ENCODE measurements at places on chromosomes 16 and 17.
A peak's percentile ranks its signal among the peaks of the same experiment; 100 is the strongest.

- no peak for DNase-seq
These were observed 7.6 kb upstream of the PPP1R1B start for GRCh38 chr17:39618956-39619785.

GRCh38 chr16:23175651-23176050, 6.9 kb upstream of the SCNN1G start:
- DNase-seq = no peak

- DNase-seq = no peak
These were observed 61.1 kb upstream of the CPHXL start for GRCh38 chr16:75787440-75787839.

DNA sequence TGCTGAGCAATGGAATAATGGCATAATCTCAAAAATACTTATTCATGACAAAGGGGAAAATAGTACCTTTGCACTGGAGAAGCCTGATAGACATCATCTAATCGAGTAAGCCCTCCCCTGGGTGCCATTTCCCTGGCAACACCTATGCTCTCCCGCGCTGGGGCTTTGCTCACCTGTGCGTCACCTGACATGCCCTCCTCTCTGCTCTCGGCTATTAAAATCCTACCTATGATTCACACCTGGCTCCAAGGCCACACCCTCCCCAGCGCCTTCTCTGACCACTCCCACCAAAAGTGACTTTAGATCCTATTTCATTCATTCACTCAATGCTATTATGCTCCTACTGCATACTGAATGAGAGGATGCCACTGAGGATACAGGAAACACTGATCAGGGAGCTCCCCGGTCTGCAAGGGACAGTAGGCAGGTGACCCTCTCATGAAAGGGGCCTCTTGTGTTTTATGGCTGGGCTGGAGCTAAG, 83.9 kb downstream of the NT5M start:
- DNase-seq = peak; percentile 8

GRCh38 chr16:75555213-75555706, 792 bp downstream of the TMEM231 start:
- DNase-seq = peak; percentile 57

Data from NCI-H345 (cell line).